Central memory CD4-positive, alpha-beta T cell (primary cell): ENCODE measurements at places on chromosomes 3 and 15.

DNA sequence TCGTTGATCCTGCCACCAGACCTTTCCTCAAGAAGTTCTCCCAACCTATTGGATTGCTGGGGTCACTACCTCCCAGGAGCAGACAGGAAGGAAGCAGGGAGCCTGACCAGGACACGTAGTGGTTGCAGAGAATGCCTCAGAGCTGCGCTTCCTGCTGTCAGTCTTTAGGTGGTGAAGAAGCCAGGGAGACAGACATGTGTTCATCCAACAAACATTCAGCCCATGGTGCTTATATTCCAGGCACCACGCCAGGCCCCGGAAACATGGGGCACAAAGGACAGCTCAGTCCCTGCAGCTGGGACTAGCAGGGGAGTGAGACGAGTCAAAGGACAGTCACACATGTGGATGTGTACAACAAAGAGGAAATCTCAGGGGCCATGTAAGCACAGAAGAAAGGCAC, 26.0 kb upstream of the CORO2B start:
- DNase-seq, result no peak

- no peak for DNase-seq
These were observed 55.1 kb downstream of the PLXNA1 start for GRCh38 chr3:127037971-127038446.

- no peak for DNase-seq
These were observed 14.6 kb upstream of the NIT2 start for GRCh38 chr3:100319951-100320350.

DNA sequence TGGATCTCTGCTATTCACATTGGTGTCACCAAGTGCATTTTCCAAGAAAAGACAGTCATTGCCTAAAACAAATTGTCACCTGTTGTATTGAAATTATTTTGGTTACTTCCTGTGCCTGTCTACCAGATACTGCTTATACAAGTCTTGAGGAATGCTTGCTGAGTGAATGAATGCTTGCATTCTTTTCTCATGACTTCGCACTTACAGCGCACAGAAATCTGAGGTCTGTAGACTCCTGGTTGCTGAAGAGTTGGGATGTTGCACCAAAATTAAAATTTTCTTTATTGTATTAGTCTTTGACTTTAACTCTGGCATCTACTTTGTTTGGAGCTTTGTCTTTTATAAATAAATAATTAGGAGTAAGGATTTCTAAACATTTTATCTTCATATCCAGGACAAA, 28.4 kb downstream of the SH3GL3 start:
- DNase-seq, result no peak

DNA sequence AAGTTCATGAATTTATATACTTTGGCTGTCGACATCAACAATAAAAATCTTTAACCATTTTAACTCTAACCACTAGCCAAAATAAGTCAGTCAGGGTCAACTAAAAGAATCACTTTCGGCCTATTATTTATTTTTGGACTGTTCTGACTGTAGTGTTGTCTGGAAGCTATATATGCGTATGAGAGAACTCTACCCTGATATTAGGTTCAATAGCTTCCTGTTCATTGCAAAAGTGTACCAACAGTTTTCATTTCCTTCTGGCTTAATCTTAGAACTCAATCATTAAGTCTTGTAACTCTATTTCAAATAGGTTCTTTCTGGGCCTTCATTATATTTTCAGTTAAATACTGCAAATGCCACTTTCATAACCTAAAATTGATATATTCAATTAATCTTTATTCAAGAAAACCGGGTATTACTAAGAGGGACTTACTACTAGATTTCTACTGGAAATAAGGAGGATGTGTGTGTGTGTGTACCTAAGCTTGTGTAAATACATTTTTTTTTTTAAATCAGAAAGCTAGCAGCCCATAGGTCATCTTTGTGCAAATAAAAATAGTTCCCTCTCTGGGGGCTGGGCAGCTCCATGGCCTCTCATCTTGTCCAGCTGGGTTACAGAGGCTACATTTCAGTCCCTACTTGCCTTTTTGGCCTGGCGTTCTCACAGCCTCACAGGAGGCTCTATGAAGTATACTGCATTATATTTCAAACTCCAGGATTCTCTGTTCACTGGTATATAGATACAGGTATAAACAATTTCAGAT, 5.8 kb downstream of the SERPINI2 start:
- no peak for DNase-seq

GRCh38 chr15:65212097-65212496, 824 bp upstream of the CILP start:
- DNase-seq, result peak; percentile 9

DNA sequence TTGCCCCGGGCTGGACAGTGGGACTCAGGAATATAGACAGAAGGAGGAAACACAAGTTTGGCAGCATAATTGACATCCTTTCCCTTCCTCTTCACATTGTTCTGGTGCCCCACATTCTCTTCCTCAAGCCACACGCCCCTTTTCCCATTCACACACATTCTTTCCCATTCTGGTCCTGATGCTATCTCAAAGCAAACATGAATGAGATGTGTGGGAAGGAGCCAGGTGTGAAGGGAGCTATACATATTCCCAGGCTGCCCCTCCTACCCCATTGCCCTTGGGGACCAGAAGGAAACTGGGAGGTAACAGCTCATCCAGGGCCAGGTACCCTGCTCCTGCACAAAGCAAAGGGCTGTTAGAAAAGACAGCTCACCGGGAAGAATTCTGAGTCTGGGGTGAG, 23.4 kb upstream of the CLK3 start:
- no peak for DNase-seq

DNA sequence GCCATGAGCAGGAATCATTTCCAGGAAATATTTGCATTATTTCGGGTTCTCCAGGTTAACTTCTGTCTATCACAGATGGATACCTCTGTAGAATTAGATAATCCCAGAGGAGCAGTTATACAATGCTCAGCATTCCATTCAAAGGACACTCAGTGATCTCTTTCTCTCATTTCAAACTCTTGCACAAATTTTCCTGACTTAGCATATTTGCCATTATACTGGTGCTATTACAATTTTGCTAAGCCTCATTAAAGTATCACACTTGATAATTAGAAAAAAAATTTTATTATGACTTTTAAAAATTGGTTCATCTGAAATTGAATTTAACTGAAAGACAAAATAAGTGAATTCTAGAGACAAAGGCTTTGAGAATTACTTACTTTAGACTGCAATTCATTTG, 469.0 kb downstream of the EPHA3 start:
- no peak for DNase-seq

DNA sequence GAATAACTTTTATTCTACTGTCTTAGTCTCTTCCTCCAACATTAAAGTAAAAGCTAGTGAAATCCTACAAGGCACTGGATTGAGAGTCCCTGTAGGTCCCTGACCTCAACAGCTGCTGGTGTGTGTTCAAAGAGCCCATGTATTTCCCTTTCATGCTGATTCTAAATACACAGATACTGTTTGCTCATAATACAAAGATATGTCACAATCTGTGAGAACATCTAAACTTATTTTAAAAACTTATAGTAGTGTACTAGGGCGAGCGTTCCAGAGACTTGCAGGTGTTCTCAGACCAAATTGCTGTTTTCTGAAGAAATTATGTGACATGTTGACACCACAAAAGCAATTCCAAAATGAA, 145.9 kb upstream of the LIPC start:
- no peak for DNase-seq

DNA sequence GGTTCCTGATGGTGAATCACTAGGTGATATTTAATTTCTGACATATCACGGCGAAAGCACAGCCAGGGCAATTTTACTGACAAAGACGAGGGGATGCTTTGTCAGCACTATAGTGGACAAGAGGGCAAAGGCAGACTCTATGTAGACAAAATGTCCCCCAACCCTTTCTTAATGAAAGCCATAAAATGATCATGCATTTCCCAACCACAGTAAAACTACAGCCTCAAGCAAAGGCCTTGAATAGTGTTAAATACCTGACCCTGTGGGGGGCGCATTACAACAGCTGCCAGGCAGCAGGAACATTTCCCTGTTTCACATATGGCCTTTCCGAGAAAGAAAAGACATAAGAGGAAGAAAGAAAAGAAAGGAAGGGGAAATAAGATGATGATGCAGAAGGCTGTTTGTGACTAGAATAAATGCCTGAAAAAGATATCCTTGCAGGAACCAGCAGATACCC, 49.5 kb downstream of the GLDN start:
- no peak for DNase-seq

GRCh38 chr3:128569756-128570155, 76.8 kb upstream of the GATA2 start:
- no peak for DNase-seq

DNA sequence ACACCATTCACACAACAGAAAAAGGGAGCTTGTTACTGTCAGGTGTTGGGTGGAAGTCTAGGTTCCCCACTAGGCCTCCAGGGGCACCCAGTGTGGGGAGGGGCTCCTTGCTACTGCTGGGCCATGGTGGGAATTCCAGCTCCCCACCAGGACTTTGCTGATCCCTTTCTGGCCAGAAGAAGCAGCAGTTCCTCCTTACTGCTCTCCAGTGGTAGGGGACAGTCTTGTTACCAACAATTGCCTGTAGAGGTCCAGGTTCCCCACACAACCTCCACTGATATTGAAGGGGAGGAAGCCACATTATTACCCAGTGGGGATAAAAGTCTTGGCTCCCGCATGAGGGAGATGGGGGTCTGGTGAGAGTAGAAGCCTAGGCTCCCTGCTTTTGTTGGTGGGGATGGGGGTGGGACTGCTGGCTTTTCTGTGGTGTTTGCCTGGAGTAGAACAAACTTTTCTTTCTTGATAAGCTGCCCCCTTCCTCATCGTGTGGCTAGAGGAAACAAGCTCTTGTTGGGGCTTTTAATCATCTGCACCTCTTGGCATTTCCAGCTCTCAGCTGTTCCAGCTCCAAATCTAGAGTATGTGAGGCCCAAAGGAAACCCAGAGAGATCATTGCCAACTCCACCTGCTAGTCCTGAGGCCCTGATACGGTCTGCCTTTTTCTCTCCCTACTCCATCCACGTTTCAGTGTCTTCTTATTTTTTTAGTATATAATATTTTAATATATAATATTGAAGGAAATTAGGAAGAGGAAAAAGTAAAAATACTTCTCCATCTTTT, 824.2 kb downstream of the AGBL1 start:
- DNase-seq, result no peak

DNA sequence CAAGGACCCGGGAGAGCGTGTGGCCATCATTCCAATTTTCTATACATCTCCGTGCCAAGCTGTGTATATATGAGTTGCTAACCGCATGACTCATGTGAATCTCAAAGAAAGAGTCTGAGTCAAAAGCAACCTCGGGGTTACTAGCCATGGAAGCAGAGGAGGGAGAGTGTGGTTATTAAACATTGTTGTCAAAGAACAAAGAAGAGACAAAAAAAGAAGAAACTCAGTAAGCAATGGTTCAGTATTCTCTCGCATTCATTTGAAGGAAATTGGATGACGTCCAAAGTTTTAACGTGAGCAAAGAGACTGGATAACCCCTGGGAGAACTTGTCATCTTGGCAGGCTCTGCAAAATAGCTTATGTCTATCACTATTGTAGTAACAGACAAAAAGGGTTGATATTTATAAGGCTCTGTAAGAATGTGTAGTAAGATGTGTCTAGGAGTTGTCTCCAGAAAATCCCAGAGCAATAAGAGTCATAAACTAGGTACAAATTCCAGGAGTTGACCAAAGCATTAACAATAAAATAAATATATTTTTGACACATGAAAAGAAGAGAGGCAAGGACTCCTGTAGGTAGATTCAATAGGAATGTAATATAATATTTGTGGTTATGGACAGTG, 52.8 kb upstream of the GRM7 start:
- no peak for DNase-seq

GRCh38 chr3:158991146-158991705, 189.4 kb downstream of the MFSD1 start:
- no peak for DNase-seq

GRCh38 chr3:37668818-37669610, 192.7 kb upstream of the CTDSPL start:
- DNase-seq, result no peak

DNA sequence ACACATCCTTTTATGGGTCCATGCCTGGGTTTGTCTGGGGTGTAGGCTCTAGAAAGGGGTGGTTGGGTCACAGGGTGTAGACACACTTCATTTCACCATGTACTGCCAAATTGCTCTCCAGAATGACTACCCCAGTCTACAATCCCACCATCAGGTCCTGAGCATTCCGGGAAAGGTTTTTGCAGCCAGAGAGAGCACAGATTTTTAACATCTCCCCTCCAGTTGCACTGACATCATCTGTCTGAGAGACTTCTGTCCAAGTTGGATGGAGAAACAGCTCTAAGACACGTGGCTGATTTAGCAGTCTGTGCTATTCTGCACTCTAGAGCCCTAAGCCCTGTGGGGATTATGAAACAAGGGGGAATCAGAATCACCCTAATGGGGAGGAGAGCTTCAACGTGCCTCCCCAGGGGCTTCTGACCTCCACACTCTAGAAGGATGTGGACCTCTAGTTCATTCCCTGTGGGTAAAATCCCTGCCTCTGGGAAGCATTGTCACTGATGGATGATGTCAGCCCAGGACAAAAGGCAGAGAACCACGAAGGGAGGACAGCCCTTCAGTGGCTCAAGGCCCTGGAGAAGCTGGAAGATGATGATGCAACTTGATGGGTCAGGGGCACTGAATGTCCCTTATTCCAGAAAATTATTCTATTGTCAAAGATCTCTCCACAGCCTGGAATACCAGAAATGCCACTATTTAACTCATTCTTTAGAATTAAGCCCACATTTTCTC, 71.5 kb downstream of the CD200R1L start:
- no peak for DNase-seq

GRCh38 chr15:92959219-92959618, 59.1 kb downstream of the CHD2 start:
- DNase-seq, result no peak

- DNase-seq, result no peak
These were observed 36.6 kb downstream of the OSTN start for GRCh38 chr3:191235331-191236314.

DNA sequence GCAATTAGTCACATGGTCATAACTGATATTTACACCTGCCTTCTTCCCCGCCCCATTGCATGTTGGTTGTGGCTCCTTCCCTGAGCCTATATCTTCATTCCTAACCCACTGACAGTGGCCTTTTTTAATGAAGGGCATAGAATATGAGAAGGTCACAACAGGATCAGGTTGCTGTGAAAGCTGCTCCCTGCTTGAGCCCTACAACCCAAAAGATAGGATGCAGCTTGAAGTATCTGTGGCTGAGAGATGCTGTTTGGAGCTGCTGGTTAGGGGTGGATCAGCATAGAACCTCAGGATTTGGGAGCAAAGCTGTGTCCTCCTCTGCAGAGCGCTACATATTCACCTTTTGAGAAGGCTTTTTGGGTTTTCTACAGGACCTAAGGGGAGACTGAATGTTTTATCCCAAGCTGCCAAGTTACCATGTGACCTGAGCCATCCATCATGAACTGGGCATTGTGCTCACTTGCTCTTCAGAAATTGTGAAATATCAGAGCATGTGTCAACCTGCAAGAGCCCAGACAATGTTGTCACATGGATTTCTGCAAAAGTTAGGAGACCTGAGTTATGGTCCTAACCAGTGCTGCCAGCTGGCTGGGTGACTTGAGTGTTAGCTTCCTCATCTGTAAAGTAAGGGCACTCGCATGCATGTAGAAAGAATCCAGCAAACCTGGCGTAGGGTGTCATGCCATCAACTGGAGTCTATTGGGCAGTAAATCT, 49.8 kb upstream of the ARL8B start:
- no peak for DNase-seq
